ENCODE measurements at places on chromosomes 6 and 20.

DNA sequence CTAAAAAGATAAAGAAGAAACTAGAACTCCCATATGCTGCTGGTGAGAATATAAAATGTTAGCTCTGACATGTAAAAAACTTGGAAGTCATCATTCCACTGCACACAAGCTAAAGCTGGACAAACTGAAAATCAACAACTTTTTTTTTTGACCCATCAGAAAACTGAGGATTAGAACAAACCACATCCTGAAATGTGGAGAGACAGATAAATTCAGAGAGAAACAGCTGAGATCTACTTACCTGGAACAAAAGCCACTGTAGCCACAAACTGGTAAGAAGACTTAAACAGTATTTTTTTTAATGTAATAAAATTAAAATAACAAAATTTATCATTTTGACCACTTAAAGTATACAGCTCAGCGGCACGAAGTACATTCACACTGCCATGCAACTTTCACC, 408.5 kb upstream of the RGS17 start:
- no peak for DNase-seq

DNA sequence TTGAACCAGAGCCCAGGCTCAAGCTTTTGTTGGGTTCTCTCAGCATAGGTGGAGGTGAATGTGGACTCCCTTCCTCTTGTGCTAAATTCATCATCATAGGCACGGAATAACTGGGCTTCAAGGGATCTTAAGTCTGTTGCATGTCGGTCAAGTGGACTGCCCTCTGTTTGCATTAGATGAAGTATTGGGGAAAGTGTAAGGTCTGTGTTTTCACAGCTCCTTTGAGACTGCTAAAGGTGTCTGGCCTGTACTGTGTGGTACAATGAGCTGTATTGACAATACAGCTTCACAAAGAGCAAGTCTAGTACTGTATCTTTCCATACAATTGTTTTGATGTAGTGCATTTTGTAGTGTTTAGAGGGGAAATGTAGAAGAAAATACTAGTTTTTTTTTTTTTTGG, 34.3 kb upstream of the TULP4 start:
- no peak for DNase-seq

DNA sequence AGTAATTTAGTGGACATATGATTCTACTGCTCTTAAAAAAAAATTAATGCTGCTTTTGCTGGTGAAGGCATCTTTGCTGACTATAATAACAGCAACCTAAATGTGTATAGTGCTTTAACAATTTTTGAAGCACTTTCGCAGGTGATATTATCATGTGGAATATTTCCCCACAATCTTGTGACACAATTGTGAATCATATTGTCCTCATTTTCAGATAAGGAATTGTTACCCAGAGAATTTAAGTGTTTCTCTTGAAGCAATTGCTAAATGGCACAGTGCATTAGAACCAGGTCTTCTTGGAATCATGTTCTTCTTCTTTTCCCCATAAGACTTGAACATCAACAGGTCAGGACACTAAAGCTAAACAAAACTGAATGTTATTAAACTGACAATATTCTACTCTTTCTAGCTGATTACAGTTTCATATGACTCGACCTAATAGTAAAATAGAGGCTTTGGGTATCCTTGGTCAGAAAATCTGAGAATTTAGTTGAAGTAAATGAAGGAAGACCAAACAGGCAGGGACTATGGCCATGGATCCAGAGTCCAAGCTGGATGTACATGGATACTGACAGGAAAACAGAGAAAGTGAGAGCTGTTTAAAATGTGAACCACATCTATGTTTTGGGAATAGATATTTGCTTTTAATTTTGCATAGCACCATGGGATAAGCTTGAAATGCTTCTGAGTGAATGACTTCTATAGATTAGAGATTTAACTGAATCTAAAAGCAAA, 121.8 kb upstream of the SLC35B3 start:
- DNase-seq, result no peak

GRCh38 chr6:125533710-125534397, 215.6 kb upstream of the HEY2 start:
- DNase-seq, result no peak

DNA sequence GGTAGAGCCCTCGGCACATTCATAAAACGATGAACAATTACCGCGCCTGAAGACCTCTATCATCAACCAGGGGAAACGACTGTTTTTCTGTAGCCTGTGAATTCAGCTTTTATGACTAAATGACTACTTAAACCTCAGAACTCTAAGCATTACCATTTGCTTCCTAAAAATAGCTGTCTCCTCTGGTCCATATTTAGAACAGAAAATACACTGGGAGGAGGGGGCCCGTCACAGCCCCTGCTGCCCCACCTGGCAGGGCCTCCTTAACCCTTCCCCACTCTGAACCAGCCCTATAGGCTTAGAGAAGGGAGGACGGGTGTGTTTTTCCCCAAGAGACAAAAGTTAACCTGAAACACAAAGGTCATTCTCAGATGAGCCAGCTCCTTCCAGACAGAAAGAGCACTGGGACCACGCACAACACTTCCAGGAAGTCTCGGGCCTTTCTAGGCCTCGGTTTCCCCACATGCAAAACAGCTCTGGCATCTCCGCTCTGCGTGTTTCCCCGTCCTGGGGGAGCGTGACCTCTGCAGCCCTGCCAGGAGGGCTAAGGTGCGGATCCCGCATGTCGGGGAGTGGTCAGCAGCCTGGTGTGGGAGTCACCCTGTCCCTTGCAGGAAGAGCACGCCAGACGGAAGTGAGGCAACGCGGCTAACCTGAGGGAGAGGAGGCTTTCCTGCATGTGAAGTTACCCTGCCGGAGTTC, 193.9 kb downstream of the DLL1 start:
- no peak for DNase-seq

DNA sequence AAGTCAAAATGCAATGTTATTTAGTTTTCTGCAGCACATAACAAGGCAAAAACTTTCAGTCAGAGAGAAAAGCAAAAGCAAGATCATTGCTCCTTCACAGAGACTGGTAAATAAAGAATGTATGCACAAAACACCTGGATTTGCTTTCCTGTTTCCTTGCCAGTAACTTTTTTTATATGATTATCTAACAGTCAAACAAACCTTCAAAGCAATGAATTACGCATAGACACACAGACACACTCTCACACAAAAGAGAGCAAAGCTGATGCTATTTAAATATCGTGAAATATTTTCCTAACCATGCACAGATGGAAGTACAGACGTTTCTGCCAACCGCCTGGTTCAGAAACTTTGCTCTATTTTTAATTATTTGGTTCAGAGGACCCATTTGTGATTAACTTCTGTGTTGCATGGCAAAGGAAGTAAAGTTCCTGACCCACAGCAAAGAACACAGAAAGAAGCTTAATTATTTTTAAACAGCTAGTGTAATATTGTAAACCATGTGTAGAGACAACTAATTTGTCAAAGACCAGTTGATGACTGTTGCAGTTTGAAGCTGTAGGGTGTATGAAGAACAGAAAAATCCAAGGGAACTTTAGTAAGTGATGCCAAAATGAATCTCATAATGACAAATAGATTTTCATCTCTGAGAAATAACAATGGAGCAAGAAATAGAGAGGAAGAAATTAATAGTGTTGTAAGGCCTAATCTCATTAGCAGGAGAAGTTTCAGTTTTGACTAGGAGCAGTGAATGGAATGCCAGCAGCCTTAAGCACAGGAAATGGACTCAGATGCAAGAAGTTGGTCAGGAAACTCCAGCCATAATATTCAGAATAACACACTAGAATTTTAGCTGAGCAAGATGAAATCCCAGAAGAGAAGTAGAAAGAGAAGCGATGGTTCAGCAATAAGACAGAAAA, 24.1 kb downstream of the ATXN1 start:
- no peak for DNase-seq

- DNase-seq, result no peak
Observed at GRCh38 chr6:37742401-37742760, 44.7 kb upstream of the MDGA1 start.

Measured in stimulated activated CD8-positive, alpha-beta memory T cell treated with anti-CD3 and anti-CD28 coated beads, Interleukin-7, amount 100 ng/mL, for 1 hour (primary cell).